Activated effector memory CD4-positive, alpha-beta T cell treated with Interleukin-2 at 50 U/mL for 16 hours (primary cell): ENCODE measurements at places on chromosomes 6 and 20.

GRCh38 chr6:49535795-49536194 is 14.7 kb upstream of the C6orf141 start:
- no peak for DNase-seq

DNA sequence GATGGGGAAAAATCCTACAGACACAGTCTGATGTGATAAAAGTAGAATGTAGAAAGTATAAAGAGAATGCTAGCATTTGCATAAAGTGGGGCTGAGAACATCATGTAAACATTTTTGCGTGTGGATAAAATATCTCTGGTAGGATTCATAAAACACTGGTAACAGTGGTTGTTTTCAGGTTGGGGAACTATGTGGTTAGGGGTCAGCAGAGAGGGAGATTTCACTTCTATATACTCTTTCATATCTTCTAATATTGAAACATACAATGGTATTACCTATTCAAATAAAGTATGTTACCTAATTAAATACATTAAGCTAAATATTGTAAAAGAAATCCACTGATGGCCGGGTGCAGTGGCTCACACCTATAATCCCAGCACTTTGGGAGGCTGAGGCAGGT is 96.2 kb upstream of the CCDC167 start:
- DNase-seq, result no peak

GRCh38 chr6:26441977-26442376 is 1.7 kb downstream of the BTN3A3 start:
- no peak for DNase-seq

- DNase-seq, result no peak
Measured at GRCh38 chr20:2312876-2313275, 17.1 kb downstream of the TGM3 start.

- no peak for DNase-seq
Measured at GRCh38 chr6:52125139-52125538, 37.7 kb upstream of the PKHD1 start.

- DNase-seq, result no peak
Measured at GRCh38 chr6:105151644-105152043, 28.2 kb downstream of the POPDC3 start.
